ENCODE measurements at places on chromosomes 5 and 9. TPM values are rescaled to one million over a fixed set of nuclear protein-coding genes. Genes with fewer than 3 reads are reported as not detected.
A peak's percentile ranks its signal among the peaks of the same experiment; 100 is the strongest.

CNTFR gene
- 13.0 TPM for total RNA-seq

PCDHGA7 gene
- 0.33 TPM for total RNA-seq

GRXCR2 gene
- not detected for total RNA-seq

DNA sequence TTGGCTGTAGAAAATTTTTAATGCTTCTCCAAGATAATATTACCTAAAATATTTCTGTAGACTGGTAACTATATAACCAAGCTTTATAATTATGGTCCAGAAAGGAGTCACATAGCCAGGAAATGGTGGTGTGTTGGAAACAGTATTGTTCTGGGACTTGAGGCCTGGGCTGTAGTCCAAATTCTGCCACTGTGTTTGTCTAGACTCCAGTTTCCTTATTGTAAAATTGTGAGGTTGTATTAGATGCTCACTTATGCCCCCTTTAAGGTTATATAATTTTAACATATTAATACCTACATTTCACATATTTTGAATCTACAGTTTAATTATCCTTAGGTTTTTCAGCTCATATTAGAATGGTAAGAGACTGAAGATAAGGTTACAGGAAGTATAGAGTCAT is 42.4 kb downstream of the STX17 start:
- no peak for DNase-seq

DNA sequence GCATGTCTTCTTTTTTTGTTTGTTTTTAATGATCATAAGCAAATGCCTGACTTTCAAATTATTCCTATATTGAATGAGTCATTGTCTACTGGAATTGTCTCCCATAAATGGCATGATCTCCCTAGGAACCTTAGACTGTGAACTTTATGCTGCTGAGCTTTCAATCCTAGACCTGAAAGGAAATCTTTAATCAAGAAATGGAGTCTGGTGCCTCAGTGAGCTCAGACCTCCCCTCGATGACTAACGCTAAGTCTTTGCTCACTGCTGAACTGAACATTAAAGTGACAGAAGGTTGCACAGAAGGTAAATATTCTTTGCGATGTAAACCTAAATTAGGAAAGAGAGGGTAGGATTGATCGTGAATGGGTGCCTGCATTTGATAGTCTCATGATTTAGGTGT is 745.2 kb upstream of the WWC1 start:
- no peak for DNase-seq

DNA sequence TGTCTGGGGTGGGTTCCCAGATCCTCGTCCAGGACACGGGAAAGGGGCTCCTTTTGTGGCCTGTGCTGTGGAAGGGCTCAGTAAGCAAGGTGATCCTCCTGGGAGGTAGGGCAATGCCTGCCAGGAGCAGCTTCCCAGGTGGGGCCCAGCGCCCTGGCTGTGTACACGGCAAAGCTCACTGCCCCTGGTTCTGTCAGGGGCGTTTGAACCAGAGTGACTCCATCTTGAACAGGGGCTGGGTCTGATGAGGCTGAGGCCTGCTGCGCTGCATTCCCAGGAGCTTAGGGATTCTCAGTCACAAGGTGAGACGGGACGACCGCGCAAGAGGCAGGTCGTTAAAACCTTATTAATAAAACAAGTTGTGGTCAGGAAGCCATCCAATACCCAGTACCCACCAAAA is 19.9 kb upstream of the SLC12A7 start:
- no peak for DNase-seq

- DNase-seq: peak; percentile 5
Measured at GRCh38 chr5:157189223-157189622, 8.6 kb downstream of the ITK start.

GRCh38 chr5:178340637-178341036 is 108.0 kb upstream of the PHYKPL start:
- no peak for DNase-seq

DNA sequence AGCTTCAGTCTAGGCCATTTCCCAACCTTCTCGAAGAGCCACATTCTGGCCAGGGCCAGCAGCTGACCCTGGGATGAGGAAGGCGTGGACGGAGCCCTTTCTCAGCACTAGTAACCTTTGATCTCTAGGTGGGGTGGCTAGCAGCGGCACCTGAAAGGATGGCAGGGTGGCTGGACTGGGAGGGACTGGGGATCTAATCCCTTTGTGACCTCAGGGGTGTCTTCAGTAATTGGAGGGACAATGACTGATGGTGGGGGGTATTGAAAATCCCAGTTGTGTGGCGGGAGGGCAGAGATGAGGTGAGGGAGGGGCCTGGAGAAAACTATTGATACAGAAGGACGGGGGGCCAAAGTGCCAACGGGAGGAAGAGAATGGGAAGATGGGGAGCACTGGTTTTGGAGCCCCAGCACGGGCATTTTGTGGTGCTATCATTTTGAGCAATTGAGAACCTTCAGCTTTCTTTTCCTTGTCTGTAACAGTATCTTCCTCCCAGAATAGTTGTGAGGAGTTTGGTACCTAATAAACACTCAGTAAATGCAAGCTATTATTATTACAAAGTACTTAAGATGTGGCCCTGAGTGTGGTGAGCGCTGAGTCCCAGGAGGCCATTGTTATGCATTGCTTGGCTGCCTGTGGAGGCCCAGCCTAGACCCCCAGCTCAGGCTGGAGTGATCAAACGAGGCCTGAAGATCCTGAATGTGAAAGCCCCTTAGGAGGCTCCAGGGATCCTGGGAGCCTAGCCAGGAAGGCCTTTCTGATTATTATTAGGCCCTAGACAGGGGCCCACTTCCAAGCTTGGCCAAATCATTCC is 37.3 kb upstream of the UBE2D2 start:
- no peak for DNase-seq

DNA sequence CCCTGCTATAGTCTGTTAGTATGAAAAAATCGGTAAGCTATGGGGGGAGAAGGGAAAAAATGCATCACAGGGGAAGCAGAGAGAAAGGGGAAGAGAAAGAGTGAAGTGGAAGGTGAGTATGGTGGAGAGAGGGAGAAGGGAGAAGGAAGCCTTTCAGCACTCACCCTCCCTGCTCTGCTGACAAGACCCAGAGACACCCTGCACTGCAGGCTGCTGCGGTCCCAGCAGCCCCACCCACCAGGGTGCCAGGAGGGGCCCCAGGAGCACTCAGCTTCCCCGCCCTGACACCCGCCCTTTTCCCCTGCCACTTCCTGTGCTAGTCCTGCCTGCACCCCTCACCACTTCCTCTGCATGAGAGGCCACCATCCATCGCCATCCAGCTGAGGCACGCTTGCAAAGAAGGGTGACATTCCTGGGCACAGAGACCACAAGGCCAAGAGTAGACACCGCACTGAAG is 12.7 kb downstream of the STK10 start:
- DNase-seq: no peak
